ENCODE measurements at places on chromosomes 7 and 10.

DNA sequence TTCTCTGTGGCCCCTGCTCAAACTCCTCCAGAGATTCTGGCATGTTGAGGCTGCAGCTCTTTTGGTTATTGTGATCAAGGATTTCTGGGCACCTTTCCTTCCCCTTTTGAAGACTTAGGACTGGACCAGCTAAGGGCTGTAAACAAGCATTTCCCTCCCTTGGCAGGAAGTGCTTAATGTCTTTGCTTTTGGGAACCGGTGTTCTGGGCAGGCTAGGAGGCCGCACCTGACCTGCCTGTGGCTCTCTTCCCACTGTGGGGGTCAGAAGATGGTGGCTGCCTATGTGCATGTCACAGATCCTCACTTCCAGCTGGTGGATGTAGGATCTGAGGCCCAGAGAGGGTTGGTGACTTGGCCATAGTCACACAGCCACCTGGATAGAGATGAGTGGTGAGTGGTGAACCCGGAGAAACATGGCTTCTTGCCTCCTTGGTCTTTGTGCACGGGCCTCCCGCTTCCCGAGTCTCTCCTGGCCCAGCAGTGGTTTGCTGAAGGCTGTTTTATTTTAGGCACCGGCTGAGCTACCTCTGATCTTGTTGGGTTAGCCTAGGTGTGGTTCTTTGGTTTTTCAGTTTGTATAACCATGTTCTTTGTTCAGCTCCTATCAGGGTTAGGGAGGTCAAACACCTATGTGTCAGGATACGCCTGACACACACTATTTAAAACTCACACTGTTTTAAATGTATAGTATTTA is 82.0 kb downstream of the GRK5 start:
- no peak for DNase-seq

- no peak for DNase-seq
These were observed 74.1 kb upstream of the GPR37 start for GRCh38 chr7:124839687-124840086.

GRCh38 chr10:62690703-62691102 is 113.8 kb upstream of the ADO start:
- no peak for DNase-seq

- no peak for DNase-seq
These were observed 81.3 kb downstream of the ZNF467 start for GRCh38 chr7:149692056-149692455.

- DNase-seq, result no peak
These were observed 2.6 kb downstream of the BPGM start for GRCh38 chr7:134649226-134649775.

DNA sequence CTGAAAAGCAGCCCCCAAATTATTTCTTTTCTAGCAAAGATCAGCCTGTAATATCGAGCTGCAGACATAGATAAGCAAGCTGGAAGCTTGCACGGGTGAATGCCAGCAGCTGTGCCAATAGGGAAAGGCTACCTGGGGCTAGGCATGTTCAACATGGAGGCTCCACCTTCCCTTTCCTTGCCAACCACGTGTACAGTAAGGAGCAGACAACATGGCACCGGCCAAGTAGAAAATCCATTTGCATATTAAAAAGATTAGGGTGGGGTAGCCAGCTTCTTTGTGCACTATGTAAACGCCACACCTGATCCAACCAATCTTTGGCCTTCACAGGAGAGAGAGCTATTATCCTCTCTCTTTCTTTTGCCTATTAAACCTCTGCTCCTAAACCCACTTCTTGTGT is 56.7 kb upstream of the SEPHS1 start:
- no peak for DNase-seq

- DNase-seq, result no peak
These were observed 18.8 kb upstream of the ZNF862 start for GRCh38 chr7:149819141-149819960.

DNA sequence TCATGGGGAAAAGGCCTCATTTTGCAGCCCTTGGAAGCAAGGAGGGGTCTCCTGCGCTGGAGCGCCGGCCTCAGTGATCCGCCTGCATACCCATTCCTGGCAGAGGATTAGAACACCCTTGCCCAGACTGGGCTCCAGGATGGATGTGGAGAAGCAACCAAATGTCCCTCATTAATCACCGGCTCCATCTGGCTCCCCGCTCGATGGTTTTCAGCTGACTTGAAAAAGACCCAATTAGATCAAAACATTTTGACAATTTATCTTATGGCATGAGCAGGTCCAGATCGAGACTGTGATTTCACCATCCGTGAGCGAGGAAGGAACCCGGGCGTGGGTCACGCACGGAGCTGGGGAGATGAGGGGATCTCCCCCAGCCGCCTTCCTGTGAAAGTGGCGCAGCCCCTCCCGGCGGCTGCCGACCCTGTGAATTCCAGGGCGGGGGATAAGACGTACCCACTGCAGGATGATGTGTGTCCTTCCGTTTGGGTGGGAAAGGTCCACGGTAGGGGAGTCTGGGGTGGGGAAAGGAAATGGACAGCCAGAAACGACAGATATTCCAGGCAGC is 141.6 kb downstream of the EMX2 start:
- DNase-seq, result no peak

DNA sequence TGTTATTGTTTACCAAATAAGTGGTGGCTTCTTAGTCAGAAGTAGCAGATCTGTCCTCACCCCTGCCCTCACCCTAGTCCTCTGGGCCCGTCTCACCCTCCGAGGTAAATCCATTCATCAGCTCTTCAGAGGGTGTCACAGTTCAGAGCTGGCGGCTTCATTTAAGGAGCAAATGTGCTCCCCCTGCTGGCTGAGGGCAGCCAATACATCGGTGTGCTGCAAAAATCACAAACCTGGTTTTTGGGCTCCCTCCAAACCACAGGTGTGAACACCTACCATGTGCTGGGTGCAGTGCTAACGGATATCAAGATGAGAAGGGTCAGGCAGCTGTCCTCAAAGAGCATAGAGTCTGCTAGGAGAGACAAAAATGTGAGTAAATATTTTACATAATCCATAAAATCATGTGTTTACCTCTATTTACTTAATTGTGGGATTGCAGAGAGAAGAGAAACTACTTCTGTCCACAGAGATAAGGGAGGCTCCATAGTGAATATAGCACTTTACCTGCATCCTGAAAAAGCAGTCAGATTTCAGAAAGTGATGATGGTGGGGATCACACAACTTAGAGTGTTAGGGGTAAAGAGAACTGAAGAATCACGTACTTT is 15.5 kb upstream of the CRTAC1 start:
- no peak for DNase-seq

DNA sequence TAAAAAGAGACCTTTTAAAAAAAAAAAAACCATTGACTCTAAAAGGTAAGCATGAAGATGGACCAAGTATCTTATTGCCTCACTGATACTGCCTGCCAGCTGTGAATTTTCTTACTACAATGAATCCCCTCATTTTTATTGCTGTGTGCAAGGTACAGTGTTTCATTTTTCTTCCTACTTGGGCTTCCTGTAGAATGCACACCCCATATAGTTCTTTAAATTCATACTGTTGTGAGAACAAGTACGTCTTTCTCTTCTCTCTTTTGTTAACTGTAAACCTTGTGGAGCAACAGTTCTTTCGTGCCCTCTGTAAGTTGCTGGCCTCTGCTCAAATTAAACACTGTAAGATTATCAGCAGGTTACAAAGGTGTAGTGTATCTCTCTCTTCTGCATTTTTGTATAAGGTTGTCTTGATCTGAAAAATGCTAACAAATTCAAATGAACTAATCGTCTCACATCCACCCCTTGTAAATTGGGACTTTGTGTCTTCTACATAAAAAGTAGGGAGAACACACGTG is 105.6 kb downstream of the VTI1A start:
- DNase-seq, result no peak
